ENCODE measurements at places on chromosomes 11 and 22.

GRCh38 chr11:19116276-19116970, 545 bp upstream of the ZDHHC13 start:
- DNase-seq, result no peak

- peak; percentile 62 for DNase-seq
Observed at GRCh38 chr11:61814247-61814957, 2.4 kb downstream of the FADS1 start.

DNA sequence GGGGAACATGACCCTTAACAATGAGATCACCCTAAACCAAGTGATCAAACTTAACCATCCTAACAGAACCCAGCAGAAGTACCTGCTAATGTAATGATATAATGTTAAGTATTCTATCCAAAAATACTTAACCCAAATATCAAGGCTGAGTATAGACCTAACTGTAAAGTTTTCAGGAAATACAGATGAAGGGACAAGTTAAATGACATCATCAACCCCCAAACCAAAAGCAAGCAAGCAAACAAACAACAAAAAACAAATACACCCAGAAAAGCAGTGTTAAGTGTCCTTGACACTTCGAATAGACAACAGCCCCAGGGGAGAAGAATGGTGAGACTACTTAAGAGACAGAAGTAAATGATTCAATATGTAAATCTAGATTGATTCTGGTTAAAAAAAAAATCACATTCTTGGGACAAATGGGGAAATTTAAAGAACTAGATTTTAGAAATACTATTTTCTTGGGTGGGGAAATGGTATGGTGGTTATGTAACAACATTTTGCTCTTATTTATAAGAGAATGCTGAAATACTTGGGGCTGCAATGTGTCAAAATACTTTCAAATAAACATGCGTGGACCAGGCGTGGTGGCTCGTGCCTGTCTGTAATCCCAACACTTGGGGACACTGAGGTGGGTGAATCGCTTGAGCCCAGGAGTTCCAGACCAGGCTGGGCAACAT, 2.5 kb downstream of the CSTF3 start:
- no peak for DNase-seq

- DNase-seq, result no peak
Observed at GRCh38 chr11:106017093-106017492, 4.9 kb downstream of the MSANTD4 start.

- DNase-seq, result no peak
Observed at GRCh38 chr22:35102663-35103062, 36.7 kb downstream of the ISX start.

GRCh38 chr11:100574894-100575769, 112.0 kb upstream of the ARHGAP42 start:
- no peak for DNase-seq

DNA sequence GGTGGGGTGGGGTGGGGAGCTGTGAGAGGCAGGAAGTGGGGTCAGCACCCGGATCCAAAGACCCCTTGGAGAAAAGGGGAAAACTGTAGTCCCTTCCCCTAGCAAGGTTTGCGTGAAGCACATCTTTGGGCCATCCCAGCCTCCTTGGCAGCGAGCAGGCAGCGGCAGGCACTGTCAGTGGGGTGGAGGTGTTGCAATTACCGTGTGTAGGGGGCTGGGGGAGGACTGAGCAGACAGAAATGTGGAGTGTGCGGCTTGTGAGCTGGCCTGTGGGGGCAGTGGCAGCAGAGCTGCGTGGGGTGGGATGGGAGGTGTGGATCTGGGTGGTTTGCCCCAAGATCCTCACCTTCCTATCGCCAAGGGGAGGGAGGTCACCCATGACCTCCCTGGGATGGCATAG, 16.4 kb downstream of the DAGLA start:
- no peak for DNase-seq

DNA sequence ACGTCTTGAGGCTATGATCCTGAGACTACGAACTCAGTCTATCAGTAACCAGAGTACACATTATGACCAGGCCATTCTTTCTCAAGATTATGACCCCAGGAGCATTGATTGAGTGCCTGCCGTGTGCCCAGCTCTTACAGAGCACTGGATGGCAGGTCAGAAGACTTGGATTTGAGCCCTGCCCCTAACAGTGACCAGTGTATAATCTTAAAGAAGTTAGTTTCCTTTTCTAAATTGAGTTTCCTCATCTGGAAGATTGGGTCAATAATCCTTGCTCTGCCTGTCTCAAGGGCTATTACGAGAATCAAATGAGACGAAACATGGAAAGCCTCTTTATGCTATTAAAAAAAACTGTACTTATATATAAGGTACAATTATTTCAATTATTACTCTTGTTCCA, 38.2 kb downstream of the SLCO2B1 start:
- DNase-seq, result no peak

DNA sequence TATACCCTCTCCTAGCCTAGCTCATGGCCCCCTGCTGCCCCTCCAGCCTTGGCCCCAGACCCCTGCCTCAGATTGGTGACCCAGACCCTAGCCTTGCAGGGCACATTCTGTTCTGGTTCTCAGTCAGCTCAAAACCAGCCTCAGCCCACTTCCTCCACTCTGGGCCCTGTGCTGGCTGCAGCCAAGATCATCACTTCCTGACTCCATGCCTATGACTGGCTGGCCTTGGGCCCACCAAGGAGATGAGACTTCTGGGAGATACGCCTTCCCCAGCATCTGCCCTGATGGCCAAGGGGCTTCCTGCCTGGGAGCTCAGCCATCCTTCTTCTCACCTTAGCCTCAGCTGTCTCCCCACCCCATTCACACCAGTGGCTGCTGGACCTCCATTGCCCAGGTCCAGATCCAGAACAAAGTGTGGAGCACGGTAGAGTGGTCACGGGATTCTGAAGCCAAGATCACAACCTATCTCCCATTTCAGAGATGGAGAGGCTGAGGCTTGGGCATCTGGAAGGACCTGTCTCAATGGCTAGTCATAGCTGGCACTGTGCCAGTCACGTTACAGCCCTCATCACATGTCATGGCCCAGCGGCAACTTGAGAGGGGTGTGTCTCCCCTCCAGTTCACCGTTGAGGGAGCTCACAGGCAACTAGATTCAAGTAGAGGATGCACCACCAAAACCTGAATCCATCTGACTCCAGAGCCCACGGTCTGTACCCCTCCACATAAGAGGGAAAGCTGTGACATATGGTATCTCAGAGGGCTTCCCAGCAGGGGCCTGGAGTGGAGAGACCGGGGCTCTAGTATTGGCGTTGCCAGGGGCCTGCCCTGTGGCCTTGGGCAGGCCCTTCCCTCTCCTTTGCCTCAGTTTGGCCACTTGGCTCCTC, 43.0 kb upstream of the KLHL35 start:
- DNase-seq, result no peak

DNA sequence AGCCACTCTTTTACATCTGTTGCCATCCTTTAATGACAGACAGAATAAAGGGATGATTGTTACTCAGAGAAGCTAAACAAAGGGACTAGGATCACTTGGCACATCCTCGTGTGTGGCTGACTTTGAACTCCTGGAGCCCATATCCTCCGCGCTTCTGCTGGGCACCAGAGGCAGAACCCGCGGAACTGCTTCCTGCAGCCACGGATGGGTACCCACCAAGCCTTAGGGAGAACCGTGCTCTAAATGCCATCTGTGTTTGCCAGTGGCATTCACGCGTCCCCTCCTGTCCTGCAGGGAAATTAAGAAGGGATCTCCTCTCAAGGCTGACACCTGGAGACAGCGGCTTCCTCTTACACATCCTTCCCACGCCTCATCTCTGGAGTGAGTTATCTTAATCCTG, 294.4 kb downstream of the NTM start:
- DNase-seq, result no peak

DNA sequence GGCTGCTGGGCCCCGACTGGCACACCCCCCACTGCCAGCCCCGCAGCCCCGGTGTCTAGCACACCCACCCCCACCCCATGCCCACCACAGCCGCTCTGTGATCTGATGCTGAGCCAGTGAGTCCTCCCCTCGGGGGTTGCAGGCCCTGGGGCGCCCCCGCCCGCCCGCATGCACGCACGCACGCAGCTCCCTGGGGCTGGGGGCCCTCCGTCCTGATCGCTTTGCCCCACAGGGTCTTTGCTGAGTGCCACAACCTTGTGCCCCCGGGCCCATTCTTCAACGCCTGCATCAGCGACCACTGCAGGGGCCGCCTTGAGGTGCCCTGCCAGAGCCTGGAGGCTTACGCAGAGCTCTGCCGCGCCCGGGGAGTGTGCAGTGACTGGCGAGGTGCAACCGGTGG, 32.3 kb downstream of the MUC5B start:
- DNase-seq, result no peak

- DNase-seq, result no peak
Observed at GRCh38 chr11:35907648-35908431, 36.0 kb upstream of the LDLRAD3 start.

DNA sequence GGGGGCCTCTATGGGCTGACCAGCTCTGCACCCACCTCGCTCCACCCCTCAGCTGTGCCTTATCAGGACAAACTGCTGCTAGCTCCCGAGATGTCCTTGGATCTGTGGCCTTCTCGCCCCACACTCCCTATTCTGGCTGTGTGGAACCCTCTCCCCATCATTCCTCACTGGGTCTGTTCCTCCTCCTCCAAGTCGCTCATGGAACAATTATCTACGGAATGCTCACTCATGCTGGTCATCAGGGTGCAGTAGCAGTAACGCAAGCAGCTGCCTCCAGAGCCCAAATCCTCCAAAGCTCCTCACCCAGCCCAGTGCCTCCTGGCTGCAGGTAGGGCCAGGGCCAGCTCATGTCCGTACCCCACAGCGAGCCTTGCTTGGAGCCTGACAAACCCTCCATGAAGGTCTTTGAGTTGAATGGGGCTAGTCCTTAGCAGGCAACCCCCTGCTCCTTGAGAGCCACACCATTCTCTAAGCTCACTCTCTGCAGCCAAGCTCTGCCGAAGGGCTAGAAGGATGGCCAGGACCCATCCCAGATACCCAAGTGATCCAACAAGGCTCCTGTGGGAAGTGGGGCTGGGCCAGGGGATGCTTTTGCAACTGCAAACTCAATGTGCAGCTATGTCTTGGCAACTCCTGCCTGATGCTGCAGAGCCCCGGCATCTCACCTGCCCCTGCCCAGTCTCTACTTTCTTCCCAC, 977.8 kb downstream of the TBC1D22A start:
- DNase-seq, result no peak

DNA sequence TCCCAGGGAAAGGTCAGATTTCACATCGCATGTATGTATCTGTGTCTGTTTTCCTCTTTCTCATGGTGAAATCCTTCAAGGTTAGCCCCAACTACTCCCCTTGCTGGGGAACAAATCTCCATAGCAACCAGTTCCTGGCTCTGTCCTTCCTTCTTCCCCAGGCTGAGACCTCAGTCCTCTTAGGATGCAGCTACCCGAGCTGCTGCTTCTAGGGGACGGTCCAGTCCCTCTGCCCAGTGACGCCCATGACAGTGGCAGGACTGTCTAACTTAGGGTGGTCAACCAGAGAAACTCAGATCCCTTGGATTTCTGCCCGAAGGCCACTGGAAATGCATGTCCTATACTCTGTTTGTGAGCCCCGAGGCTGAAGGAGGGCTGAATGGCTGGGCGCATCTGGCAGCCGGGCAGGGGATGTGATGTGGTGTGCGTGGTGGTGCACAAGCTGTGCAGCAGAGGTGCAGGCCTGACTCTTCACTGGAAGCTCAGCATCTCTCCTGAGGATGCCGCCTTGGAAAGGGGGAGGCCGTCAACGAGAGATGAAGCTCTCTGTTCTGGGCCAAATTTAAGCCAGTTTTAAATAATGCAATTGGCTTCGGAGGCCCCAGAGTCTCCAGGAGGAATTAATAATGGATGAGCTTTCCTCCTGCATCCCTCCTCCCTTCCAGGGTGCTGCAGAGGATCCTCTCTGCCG, 118.7 kb upstream of the B3GAT1 start:
- no peak for DNase-seq

DNA sequence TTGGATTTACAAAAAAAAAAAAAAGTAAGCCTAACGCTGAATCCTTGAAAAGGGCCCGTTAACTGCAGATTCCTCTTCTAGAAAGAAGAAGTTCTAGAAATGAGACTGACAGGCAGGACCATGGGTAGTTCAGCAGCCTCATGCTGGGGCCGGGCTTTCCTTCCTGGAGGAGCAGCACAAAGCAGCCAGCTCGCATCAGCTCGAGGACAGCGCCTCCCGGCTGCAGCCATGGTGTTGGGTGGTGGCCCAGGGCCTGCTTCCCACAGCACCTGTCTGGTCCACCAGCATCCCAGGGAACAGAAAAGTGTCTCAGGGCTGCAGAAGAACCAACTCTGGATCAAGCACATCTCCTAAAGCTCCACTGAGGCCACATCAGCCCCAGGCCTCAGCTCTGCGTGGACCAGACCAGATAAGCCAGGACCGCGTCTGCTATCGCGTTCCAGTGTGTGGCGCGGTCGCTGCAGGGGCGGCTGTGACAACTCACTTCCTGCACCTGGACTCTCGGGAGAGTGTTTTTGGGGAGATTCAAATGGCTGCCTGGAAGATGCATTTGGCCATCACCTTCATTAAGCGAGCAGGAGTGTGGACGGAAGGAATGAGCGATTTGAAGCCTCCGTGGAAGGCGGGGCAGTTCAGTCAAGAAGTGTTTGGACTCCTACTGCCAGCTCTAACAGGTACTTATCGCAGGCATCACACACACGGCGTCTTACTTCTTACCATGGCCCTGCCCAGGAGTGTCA, 53.5 kb downstream of the MYH9 start:
- DNase-seq, result no peak

DNA sequence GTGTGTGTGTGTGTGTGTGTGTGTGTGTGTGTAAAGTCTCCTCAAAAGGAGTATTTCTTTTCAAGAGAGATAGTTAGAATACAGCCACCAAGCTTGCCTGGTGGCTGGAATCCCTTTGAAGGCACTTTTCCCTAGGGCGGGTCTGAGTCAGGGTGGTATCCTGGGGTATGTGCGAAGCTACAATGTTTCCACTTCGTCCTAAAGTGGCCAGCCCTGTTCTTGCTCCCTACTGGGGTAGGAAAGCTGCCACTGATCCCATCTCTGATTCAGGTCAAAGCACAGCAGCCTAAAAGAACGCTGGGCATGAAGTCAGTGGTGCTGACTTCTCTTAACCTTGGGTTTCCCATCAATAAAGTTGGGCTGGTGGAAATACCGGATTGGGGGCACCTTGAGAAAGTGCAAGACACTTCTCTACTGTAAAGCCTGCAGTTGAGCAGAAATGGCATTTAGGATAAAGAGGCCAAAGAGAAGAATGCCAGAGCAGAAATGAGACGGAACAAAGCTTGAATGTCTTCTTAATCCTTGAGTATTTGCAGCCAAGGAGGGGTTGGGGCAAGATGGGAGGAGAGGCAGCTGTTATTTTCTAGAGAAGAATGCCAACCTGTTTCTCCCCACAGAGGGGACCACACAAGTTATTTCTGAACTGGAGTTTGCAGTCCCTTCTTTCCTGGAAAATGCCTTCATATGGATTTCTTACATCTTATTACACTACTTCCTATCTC, 35.3 kb downstream of the ZNRF3 start:
- no peak for DNase-seq

GRCh38 chr11:125157118-125157733, 7.3 kb upstream of the PKNOX2 start:
- DNase-seq, result no peak

GRCh38 chr22:23497016-23497885, 82.8 kb downstream of the IGLL1 start:
- no peak for DNase-seq

GRCh38 chr11:128465531-128465930, 121.8 kb downstream of the ETS1 start:
- no peak for DNase-seq

Measured in occipital lobe (tissue), 3 donors.